ENCODE measurements at places on chromosomes 3 and 15. TPM values are rescaled to one million over a fixed set of nuclear protein-coding genes. Genes with fewer than 3 reads are reported as not detected.

DNA sequence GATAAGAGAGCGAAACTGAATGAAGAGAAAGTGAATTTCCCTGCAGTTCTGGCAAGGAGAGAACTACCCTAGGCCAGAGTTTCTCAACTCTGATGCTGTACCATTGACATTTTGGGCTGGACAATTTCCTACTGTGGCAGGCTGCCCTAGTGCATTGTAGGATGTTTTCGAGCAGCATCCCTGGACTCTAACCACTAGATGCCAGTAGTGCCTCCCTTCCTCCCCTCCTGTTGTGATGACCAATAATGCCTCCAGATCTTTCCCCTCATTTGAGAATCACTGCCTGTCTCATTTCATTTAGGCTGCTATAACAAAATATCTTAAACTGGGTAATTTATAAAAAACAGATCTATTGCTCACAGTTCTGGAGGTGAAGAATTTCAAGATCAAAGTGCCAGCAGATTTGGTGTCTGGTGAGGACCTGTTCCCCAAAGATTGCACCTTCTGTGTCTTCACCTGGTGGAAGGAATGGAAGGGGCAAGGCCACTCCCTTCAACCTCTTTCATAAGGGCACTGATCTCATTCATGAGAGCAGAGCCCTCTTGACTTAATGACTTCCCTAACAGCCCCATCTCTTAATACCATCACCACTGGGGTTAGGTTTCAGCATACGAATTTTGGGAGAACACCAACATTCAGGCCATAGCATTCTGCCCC, 188.9 kb upstream of the MEIS2 start:
- no peak for DNase-seq

Gene SCN11A
- not detected for total RNA-seq

Gene MORC1
- total RNA-seq: not detected

Gene ZNF80
- total RNA-seq: 0.89 TPM

Gene EPHB1
- 1.4 TPM for total RNA-seq

All from activated CD8-positive, alpha-beta T cell treated with anti-CD3 and anti-CD28 coated beads, Interleukin-2, amount 10 ng/mL, durations not matched to agents 7 days and 5 days (primary cell).